Activated T-cell treated with anti-CD3 and anti-CD28 coated beads for 48 hours (primary cell): ENCODE measurements at places on chromosomes 13 and 19.

DNA sequence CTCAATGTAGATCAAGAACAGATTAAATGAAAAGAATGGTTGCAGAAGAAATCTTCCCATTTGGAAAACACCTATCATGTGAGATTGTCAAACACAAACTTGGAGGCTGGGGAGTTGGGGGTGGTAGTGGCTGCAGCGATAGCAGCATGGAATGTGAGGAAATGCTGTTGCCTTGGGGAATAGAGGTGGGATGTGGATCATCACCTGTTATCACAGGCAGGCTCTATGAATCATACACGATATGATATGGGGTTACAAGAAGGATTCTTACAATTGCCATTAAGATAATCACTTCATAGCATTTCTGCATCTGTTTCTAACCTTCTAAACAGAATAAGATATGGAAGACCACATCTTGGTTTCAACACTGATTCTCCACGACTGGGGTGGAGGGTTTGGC, 88.7 kb downstream of the RNASEH2B start:
- no peak for DNase-seq

- DNase-seq, result no peak
These were observed 35.8 kb downstream of the ZIC5 start for GRCh38 chr13:99935772-99936171.

DNA sequence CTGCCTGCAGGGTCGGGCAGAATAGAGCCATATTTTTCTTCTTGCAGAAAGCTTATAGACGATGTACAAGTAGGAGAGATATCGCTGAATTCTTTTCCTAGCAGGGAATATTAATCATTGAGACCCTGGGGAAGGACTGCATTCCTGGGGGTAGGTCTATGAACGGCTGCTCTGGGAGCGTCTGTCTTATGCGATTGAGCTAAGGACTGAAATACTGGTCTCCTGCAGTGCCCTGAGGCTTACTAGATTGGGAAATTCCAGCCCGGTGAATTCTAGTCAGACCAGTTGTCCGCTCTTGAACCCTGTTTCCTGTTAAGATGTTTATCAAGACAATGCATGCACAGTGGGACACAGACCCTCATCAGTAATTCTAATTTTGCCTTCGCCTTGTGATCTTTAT, 59.8 kb upstream of the UBAC2 start:
- DNase-seq, result no peak

GRCh38 chr19:45404557-45405434, at the start of gene PPP1R13L:
Gene PPP1R13L (minus strand): TSS chr19:45405069. CDS start chr19:45398318, 6,751 bp downstream.
- DNase-seq, result peak; percentile 60

- DNase-seq, result no peak
These were observed 71.8 kb downstream of the CAB39L start for GRCh38 chr13:49371943-49372613.

DNA sequence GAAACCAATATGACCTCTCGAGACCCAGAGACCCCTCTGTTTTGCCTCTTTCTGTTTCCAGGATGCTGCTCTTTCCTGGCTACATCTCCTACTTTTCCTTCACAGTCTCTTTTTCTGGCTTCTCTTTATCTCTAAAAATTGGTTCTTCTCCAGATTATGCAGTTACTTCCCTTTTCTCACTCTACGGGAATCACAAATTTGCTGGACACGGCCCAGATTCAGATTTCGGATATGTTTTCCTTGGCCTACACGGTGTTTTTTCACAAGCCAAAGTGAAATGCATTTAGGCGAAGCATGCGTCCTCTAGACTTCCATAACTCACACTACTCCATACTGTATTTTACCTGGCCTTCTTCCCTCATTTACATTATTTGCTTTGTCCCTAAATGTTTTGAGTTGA, 214.7 kb upstream of the MIR17HG start:
- DNase-seq, result no peak

- DNase-seq, result peak; percentile 82
These were observed 5.1 kb downstream of the BBC3 start for GRCh38 chr19:47225746-47226425.

- DNase-seq, result no peak
These were observed 148.1 kb upstream of the ZNF536 start for GRCh38 chr19:30223866-30224688.

GRCh38 chr19:46015687-46016425, 7.0 kb downstream of the PGLYRP1 start:
- peak; percentile 25 for DNase-seq

GRCh38 chr13:20787180-20787579, 13.4 kb upstream of the EEF1AKMT1 start:
- no peak for DNase-seq

GRCh38 chr13:99278200-99278599, 20.0 kb upstream of the GPR18 start:
- no peak for DNase-seq

DNA sequence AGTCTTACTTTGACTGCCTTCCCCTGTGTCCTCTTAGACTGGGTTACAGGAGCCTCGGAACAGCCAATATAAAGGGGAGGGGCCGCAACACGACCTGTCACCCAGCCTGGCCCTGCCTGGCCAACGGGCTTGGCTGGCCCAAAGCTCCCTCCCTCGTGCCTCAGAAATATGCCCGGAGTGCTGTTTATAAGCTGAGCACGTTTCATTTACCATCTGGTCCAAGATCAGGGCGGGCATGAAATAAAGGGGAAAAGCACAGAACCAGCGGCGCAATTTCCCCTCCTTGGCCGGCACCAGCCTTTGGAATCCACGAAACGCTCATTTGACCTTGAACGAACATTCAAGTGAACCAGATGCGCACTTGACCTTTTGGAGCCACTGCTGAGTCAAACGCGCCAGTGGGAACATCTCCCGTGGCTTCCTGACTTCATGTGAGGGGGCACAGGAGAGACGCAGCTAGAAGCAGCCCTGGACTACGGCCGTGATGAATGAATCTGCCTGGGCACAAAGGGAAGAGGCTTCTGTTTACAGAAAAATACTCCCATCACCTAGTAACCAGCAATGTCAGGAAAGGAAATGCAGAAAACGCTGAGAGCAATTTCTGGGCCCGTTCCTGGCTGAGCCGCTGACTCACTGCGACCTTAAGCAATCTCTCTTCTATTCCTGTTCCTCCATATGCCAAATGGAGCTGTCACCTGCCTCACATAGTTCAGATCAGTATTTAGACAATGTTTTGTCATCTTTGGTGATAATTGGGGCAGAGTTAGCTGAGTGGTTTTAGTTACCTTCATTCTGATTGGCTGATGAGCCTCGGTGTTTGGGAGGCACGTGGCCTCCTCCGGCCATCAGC, 53.3 kb downstream of the RFX2 start:
- DNase-seq, result no peak

DNA sequence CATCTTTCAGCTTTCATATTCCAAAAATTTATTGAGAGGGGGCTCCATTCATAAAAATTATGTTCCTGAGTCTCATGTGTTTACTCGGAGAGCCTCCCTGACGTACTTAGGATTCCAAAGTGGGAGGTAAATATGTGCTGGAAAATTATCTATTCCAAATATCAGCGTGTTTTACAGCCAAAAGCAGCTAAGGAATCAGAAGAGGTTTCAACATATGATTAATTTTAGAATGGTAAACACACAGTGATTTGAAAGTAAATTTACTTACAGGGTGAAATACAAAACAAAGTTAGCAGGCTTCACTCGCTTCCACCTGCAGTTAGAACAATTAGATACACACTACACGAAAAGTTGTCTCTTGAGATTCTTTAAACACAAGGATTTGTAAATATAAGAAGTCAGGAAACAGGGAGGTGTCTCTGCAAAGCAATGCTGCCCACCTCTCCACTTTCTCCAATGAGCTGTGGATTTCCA, 313.8 kb upstream of the NBEA start:
- no peak for DNase-seq

DNA sequence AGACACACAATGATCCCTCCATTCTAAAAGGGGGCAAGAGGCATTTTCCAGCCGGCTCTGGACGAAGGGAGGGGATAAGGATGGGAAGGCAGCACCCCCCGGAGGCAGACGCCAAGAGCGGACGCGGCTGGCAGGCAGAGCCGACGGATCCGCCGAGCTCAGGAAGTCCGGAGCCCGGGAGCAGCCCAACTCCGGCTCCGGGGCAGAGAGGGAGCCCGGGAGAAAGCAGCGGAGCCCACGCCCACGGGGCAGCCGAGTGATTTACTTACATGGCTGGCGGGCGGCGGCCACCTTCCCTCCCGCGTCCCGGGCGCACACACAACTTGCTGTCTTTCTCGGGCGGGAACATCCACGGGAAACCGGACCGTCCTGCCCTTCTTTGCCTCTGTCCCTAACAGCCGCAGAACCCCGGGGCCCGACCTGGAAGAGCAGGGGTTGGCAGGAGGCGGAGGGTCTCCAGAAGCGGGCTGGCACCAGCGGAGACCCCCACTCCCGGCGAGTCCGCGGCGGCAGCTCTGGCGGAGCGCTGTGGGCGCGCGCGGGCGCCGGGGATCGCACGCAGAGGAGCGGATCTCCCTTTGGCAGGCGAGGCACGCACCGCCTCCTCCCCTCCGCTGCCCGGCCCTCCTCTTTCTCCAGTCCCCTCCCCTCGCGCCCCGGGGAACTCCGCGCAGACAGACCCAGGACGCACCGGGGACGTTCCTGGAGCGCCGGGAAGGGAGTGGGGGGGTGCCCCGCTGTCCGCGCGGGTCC, at the start of gene LHFPL6:
Gene LHFPL6, minus strand, starts transcription at position 580 of the 753 bp plus-strand sequence.
- peak; percentile 67 for DNase-seq

GRCh38 chr19:38185562-38185961, 38.5 kb downstream of the DPF1 start:
- no peak for DNase-seq

DNA sequence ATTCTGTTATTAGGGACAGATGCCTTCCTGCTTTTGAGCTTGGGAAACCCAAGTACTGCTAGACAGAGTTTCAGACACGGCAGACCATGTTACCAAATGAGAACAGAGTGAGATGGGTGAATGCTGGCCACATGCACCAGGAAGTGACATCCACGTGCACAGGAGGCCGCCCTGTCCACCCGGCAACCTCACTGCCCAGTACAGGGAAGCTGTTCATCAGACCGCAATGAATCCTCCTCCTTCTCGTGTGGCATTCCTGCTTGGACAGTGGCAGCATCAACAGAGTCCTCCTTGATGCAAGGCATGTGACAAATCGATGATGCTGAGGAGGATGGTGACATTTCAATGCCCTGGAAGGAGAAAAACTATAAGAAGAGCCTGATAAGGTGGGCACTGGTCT, 191.0 kb upstream of the SOX1 start:
- DNase-seq, result no peak

GRCh38 chr13:70732611-70733010, 624.4 kb upstream of the KLHL1 start:
- no peak for DNase-seq

DNA sequence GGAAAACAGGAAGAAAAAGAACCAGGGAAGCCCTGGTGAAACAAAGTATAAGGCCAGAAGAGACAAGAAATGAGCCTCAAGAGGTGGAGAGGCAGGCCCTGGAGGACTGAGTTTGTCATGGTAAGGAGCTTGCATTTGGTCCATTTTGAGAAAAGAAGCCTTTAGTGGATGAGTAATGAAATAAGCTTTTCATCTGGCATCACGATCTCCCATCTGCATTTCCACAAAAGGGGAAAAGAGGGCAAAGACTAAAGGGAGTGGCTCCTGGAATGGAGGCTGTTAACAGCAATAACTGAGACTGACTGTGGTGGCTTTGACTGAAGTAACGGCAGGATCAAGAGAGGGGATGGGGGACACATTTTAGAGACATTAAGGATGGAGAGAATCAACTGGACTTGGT, 148.8 kb upstream of the NBEA start:
- no peak for DNase-seq

DNA sequence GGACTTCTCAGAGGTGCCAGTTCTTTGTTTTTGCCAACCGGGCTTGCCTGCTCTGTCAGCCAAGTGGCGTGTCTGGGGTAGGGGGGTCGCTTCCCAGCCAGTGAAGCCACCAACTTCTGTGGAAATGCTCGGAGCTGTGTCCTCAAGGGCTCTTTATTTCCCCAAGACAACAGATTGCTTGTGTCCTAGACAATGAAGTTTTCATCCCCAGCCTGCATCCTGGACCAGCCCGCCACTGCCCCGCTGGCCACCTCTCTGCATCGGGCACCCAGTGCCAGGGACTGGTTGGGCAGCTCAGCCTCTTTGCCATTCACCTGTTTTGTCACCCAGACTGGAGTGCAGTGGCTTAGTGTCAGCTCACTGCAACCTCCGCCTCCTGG, 3.7 kb downstream of the RAB11B start:
- DNase-seq, result no peak

GRCh38 chr13:106318941-106319411, 216.5 kb downstream of the EFNB2 start:
- no peak for DNase-seq

GRCh38 chr19:5345895-5346386, 5.3 kb upstream of the PTPRS start:
- no peak for DNase-seq

- no peak for DNase-seq
These were observed 7.1 kb downstream of the TLE5 start for GRCh38 chr19:3054972-3055740.

DNA sequence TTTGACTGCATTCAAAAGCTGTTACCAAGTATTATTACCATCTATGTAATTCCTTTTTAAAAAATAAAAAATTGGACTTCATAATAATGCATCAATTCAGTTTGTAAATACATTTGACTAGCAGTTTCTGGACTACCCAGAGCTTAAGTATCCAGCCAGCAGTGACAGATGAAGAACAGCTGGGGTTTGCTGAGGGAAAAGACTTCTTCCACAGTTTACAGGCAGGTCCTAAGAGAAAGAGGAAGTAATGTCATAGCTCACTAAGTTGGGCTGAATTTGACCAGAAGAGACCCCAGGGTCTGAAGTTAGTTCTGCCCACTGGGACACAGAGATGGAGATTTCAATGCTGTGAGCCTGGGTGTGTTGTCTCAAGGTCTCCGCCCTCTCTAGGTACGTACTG, 96.4 kb downstream of the MBNL2 start:
- DNase-seq, result no peak

- DNase-seq, result no peak
These were observed 286.2 kb downstream of the NDFIP2 start for GRCh38 chr13:79767126-79767525.

DNA sequence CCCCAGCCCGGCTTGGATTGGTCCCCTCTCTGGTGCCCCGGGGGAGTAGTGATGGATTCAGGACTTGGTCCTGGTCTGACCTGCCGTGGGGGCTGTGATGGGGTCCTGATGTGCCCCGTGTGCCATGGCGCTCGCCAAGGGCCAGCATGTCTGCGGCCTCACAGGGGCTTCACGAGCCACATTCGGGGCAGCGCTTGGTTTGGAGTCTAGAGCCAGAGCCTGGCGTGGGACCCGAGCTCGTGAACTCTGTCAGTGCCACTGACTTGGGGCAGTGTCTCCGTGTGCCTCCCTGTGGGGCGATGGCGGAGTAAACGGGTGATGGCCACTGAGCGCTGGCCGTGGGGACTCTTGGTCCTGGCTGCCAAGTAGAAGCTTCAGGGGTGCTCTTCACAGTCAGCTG, 17.1 kb downstream of the KDM4B start:
- no peak for DNase-seq
